Left lung (tissue), 14 donors: ENCODE measurements at places on chromosomes 5 and 9. TPM values are rescaled to one million over a fixed set of nuclear protein-coding genes. Genes with fewer than 3 reads are reported as not detected.

DNA sequence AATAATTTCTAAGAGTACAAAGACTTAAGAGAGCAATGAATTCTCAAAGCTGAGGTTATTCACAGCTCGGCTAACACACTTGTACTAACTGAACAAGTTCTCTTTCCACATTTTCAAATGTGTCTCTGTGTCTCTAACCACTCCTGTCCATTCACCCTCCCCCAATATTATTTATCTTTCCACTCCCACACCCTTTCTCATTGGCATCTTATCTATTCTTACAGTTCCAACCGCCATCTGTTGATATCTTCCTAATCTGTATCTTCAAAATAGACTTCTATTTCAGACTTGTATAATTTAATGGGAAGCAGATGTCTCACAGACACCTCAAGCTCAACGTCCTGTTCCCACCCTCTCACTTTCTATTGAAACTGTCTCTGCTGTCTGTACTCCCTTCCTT, 205.9 kb downstream of the ANXA1 start:
- H3K4me3 ChIP-seq, result no peak overlapping the region
- H3K27me3 ChIP-seq, result no peaks in the 10 kb centered on the region
- no peaks in the 10 kb centered on the region for H3K4me1 ChIP-seq
- H3K27ac ChIP-seq, result no peak overlapping the region
- no peak for DNase-seq
- no peaks in the 10 kb centered on the region for H3K36me3 ChIP-seq

DNA sequence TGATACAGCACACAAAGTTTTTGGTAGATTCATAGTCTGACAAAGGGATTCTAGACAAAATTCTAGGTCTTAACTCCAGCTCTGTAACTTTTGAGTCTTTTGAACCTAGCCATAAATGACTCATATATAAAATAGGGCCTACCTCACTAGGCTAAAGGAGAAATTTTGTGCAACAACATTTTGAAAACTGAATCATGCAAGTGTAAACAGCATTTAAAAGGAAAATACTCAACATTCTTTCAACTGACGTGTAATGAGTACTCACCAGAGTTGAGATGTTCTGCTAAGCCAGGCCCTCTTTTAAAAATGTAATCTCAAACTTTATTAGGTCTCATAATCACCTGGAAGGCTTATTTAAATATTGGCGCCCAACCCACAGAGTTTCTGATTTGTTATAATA, 113.2 kb downstream of the STK32A start:
- H3K4me3 ChIP-seq, result no peak overlapping the region
- H3K27ac ChIP-seq, result no peak overlapping the region
- no peaks in the 10 kb centered on the region for H3K36me3 ChIP-seq
- no peaks in the 10 kb centered on the region for H3K27me3 ChIP-seq

The TRIM7 gene
- 4.3 TPM for total RNA-seq

The AIF1L gene
- 21.1 TPM for total RNA-seq

- DNase-seq, result no peak
- no peak overlapping the region for H3K27ac ChIP-seq
- H3K36me3 ChIP-seq, result no peaks in the 10 kb centered on the region
Measured at GRCh38 chr9:76761448-76761847, 2.8 kb upstream of the PCA3 start.

DNA sequence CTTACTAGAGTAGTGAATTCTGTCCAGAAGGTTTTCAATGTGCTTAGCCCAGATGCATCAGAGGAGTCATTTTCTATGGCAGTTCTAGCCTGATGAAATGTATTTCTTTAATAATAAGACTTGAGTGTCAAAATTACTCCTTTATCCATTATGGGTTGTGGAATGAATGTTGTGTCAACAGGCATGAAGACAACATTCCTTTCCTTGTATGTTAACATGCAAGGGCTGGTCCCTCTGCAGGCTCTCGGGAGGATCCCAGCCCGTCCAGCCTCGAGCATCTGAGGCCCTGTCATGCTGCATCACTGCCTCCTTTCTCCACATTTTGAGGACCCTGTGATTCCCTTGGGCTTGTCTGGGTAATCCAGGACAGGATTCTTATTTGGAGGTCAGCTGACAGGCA, 42.9 kb upstream of the FAM120AOS start:
- H3K27me3 ChIP-seq, result no peaks in the 10 kb centered on the region
- DNase-seq, result no peak
- no peak overlapping the region for H3K27ac ChIP-seq
- no peak overlapping the region for H3K4me3 ChIP-seq

The DNM1 gene
- 9.0 TPM for total RNA-seq

The ABCA1 gene
- total RNA-seq, result 53.0 TPM

The IRX4 gene
- not detected for total RNA-seq

- no peak overlapping the region for H3K4me3 ChIP-seq
- H3K27ac ChIP-seq, result no peak overlapping the region
- no peak for DNase-seq
- H3K36me3 ChIP-seq, result no peaks in the 10 kb centered on the region
- no peaks in the 10 kb centered on the region for H3K4me1 ChIP-seq
Measured at GRCh38 chr5:130025511-130025910, 121.2 kb downstream of the CHSY3 start.

DNA sequence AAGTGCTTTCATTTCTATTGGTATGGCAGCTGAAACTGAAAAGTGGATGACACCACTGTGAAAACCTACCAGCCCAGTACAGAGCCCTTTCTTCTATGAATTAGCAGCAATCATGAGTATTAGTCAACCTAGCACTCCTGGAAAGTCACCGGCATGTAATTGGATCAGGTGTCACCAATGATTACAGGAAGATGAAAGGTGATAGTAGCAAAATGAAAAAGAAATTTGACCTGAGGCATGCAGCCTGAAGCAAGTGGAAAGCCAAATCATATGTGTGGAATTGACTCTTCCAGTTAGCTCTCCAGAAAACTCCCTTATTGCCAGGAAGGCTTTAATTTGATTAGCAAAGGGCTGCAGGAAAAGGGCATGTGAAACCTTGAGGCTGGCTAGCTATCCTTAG, 81.2 kb upstream of the NAA35 start:
- no peak overlapping the region for H3K4me3 ChIP-seq
- DNase-seq, result no peak
- H3K4me1 ChIP-seq, result no peaks in the 10 kb centered on the region
- no peaks in the 10 kb centered on the region for H3K27me3 ChIP-seq
- H3K36me3 ChIP-seq, result no peaks in the 10 kb centered on the region

DNA sequence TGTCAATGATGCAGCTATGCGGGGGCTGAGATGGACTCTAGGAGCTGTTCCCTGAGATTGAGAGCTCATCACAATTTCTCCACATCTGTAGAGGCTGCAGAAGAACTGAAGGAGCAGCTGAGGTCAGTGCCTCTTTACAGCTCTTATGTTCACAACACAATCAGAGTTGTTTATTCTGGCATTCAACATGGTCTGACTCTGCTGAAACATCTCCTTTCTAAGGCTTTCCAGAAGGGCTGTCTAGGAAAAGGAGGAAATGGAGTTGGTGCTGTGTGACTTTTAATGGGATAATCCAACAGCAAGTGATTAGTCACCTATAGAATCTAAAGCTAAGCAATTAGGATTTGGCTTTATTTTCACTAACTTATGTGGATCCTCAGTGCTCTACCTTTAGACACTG, 6.0 kb downstream of the POU5F2 start:
- H3K27ac ChIP-seq, result no peak overlapping the region
- H3K36me3 ChIP-seq, result peaks cover under 1% of the 10 kb centered on the region
- no peaks in the 10 kb centered on the region for H3K27me3 ChIP-seq
- no peaks in the 10 kb centered on the region for H3K4me1 ChIP-seq
- no peak overlapping the region for H3K4me3 ChIP-seq

DNA sequence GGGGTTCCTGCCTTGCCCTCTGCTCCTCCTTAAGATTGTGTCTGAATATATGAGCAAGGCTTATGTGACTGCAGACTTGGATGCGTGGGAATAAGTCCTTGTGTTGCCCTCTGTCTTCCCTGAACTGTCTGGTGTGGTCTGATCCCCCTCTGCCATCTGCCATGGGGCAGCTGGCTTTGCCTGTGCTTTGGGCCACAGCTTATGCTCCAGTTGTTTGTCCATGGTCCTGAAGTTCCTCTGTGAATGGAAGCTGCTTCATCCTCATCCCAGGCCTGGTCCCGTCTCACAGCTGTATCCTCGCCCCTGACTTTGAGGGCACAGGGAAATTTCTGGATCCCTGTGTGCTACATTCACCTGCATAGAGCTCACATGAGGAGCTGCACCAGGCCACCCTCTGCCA, 14.7 kb downstream of the IL31RA start:
- H3K36me3 ChIP-seq, result no peaks in the 10 kb centered on the region
- no peaks in the 10 kb centered on the region for H3K27me3 ChIP-seq
- no peak for DNase-seq
- H3K27ac ChIP-seq, result no peak overlapping the region
- H3K4me1 ChIP-seq, result peaks cover 5% of the 10 kb centered on the region

The CAMK4 gene
- 1.1 TPM for total RNA-seq

The FOXE1 gene
- not detected for total RNA-seq

- H3K4me1 ChIP-seq, result peaks cover 15% of the 10 kb centered on the region
- no peaks in the 10 kb centered on the region for H3K36me3 ChIP-seq
- no peak for DNase-seq
- H3K4me3 ChIP-seq, result no peak overlapping the region
- peak overlapping the region; percentile 71 for H3K27ac ChIP-seq
Measured at GRCh38 chr9:69180670-69181069, 6.6 kb downstream of the TJP2 start.

The LMX1B gene
- not detected for total RNA-seq

DNA sequence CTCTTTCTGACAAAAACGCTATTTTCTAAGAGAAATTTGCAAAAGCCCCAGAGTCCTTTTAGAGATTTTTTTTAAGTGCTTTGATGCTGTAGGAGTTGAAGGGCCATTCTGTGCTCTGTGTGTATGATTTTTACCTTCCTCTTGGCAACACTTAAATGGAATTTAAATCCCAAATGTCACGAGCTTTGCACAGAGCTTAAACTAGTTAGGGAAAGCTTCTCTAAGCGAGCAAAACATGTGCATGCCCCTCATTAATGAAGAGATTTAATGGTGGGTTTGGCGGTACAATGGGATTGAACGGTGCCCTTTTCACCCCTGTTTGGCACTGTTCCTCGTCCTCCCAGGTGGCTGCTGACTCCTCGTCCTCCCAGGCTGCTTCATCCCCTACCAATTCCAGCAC, 220.7 kb downstream of the DRD1 start:
- H3K27me3 ChIP-seq, result no peaks in the 10 kb centered on the region
- no peak overlapping the region for H3K27ac ChIP-seq

- no peaks in the 10 kb centered on the region for H3K4me1 ChIP-seq
- H3K4me3 ChIP-seq, result no peak overlapping the region
- DNase-seq, result no peak
- H3K36me3 ChIP-seq, result no peaks in the 10 kb centered on the region
- no peak overlapping the region for H3K27ac ChIP-seq
- peaks cover 18% of the 10 kb centered on the region for H3K27me3 ChIP-seq
Measured at GRCh38 chr9:32578976-32579375, 6.0 kb upstream of the NDUFB6 start.

GRCh38 chr5:171340491-171340890, 31.4 kb downstream of the TLX3 start:
- DNase-seq, result no peak
- H3K4me3 ChIP-seq, result no peak overlapping the region
- no peak overlapping the region for H3K27ac ChIP-seq
- H3K27me3 ChIP-seq, result peaks cover 76% of the 10 kb centered on the region
- no peaks in the 10 kb centered on the region for H3K4me1 ChIP-seq
- H3K36me3 ChIP-seq, result no peaks in the 10 kb centered on the region

The DEPDC1B gene
- 1.3 TPM for total RNA-seq

DNA sequence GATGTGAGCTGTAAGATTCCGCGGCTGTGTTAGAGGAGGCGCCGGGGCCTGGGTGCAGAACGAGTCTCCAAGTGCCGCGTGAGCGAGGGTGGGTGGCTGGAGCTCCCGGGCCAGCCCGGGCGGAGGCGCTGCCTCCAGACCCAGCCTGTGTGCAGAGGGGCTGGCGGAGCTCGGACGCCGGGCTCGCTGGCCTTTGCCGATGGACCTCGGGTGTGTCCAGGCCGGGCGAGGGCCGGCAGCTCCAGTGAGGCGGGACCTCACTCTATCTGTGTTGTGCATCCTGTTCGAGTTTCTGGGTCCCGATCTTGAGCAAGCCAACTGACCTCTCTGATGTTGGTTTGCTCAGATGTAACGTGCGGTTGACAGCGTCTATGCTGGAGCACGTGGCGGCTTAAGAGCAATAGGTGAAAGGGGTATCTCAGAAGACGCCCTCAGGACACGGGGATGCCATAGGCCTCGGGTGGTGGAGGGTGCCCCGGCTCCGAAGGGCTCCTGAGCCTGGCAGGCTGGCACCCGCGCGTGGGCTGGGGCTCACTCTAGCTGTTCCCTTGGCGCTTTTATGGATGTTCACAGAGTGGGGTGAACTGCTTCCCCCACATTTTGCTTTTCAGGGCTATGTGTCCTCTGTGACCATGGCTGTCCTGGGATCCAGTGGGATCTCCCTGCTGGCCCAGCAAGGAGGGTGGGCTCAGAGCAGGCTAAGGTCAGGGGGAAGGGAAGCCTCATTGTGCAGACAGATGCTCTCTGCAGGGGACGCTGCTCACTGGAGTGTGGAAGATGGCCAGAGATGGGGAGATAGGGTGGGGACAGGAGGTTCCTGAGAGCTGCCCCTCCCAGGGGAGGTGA, 69.8 kb downstream of the MRPL36 start:
- no peaks in the 10 kb centered on the region for H3K36me3 ChIP-seq
- no peak overlapping the region for H3K4me3 ChIP-seq
- no peak for DNase-seq
- no peak overlapping the region for H3K27ac ChIP-seq

- no peaks in the 10 kb centered on the region for H3K36me3 ChIP-seq
- no peak overlapping the region for H3K27ac ChIP-seq
- H3K4me1 ChIP-seq, result peaks cover 3% of the 10 kb centered on the region
- no peak for DNase-seq
Measured at GRCh38 chr5:143552680-143553079, 149.2 kb upstream of the NR3C1 start.

GRCh38 chr5:122367456-122367855, 55.4 kb downstream of the SNCAIP start:
- no peak overlapping the region for H3K4me3 ChIP-seq
- H3K27me3 ChIP-seq, result no peaks in the 10 kb centered on the region

The BARHL1 gene
- total RNA-seq, result not detected
